ENCODE measurements at places on chromosomes 2 and 18. TPM values are rescaled to one million over a fixed set of nuclear protein-coding genes. Genes with fewer than 3 reads are reported as not detected.

SPHKAP gene
- polyA plus RNA-seq, result 1.7 TPM

LAMA1 gene
- polyA plus RNA-seq, result 8.0 TPM

ANKRD36 gene
- 72.8 TPM for polyA plus RNA-seq

MAPRE3 gene
- polyA plus RNA-seq, result 87.1 TPM

MARCO gene
- polyA plus RNA-seq, result not detected

PSTPIP2 gene
- polyA plus RNA-seq, result 0.48 TPM

SAG gene
- not detected for polyA plus RNA-seq

SLC19A3 gene
- 2.9 TPM for polyA plus RNA-seq

MROH2A gene
- polyA plus RNA-seq, result not detected

ACMSD gene
- polyA plus RNA-seq, result not detected

UCN gene
- polyA plus RNA-seq, result 3.1 TPM

All from neural cell (in vitro differentiated cells).